Activated CD4-positive, alpha-beta memory T cell treated with anti-CD3 and anti-CD28 coated beads, Interleukin-2, amount 10 ng/mL, durations not matched to agents 7 days and 5 days (primary cell): ENCODE measurements at places on chromosomes 1 and 21.
A peak's percentile ranks its signal among the peaks of the same experiment; 100 is the strongest.

DNA sequence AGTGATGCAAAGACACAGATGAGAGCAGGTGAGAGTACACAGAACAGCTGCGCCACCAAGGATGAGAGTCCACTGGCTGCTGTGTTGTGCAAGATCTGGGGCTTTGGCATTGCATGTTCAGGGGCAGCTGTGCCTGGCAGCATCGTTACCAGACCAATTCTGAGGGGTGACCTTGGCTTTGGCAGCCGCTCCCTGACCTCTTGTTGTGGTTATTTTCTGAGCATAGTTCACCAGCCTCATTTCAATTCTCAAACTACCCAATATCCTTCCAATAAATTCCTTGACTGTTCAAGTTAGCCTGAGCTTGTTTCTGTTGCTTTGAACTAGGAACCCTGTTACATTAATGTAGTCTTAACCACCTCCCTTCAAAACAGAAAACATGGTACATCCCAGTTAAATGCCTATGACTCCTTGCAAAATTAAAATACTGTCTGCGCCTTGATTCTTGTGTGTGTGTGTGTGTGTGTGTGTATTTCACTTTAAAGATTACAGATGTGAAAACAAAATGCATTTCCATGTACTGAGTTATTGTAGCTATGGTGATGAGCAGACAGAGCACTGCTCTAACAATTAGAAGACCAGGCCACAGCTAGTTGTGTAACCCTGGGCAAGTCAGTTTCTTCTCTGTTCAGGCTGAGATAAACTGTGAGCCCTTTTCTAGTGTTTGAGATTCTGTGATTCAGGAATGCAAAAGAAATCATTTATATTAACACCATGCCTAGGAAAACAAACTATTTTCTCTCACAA is 106.3 kb upstream of the GUCA2B start:
- DNase-seq, result no peak

DNA sequence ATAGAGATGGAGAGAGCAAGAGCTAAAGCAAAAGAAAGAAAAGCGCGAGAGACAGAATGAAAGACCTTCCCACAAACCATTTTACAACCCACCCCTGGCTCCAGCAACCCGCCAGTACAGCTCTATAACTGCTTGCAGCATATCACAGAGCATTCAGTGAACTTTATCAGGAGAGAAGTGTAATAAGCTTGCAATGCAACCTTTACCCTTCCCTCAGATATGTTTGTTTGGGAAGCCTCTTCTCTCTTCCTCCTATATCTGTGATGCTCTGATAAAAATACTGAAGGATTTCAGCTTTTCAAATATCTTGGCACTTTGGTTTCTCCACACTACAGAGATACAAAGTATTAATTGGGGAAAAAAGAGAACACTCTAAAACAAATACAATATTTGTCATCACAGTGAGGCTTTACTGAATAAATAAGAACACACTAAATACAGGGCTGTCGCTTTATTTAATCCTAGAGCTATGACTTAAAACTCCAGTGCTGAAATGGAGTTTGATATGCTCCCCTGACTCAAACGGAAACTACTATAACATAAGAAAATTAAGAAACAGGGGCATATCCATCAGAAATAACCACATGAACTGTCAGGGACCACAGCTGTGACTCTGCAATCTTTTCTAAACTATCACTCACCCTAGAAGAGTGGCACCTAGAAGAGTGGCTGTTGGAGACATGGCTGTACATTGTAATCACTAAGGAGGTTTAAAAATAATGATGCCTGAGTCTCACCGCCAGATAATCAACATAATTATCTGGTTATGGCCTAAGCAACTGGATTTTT is 6.7 kb downstream of the CRP start:
- DNase-seq, result no peak

GRCh38 chr1:96845464-96845863 is 123.9 kb downstream of the PTBP2 start:
- DNase-seq, result peak; percentile 44

- no peak for DNase-seq
Measured at GRCh38 chr1:115729756-115730155, 38.8 kb downstream of the CASQ2 start.

- no peak for DNase-seq
Measured at GRCh38 chr1:37461698-37462436, 12.5 kb upstream of the ZC3H12A start.

GRCh38 chr1:228734881-228735801 is at the start of gene RHOU:
Gene RHOU (plus strand): TSS chr1:228735479. CDS start chr1:228735743, 264 bp downstream.
- DNase-seq, result peak; percentile 74

GRCh38 chr1:25095635-25096200 is 136.6 kb downstream of the SYF2 start:
- DNase-seq, result peak; percentile 62

GRCh38 chr1:8681911-8682310 is 135.5 kb downstream of the RERE start:
- no peak for DNase-seq

- peak; percentile 28 for DNase-seq
Measured at GRCh38 chr1:228647523-228648444, 87.5 kb upstream of the RHOU start.

- DNase-seq, result no peak
Measured at GRCh38 chr1:226378071-226378470, 29.8 kb downstream of the PARP1 start.

GRCh38 chr1:68379085-68379478 is 70.7 kb downstream of the RPE65 start:
- DNase-seq, result no peak

- no peak for DNase-seq
Measured at GRCh38 chr1:33244809-33245186, 11.5 kb upstream of the ZNF362 start.

DNA sequence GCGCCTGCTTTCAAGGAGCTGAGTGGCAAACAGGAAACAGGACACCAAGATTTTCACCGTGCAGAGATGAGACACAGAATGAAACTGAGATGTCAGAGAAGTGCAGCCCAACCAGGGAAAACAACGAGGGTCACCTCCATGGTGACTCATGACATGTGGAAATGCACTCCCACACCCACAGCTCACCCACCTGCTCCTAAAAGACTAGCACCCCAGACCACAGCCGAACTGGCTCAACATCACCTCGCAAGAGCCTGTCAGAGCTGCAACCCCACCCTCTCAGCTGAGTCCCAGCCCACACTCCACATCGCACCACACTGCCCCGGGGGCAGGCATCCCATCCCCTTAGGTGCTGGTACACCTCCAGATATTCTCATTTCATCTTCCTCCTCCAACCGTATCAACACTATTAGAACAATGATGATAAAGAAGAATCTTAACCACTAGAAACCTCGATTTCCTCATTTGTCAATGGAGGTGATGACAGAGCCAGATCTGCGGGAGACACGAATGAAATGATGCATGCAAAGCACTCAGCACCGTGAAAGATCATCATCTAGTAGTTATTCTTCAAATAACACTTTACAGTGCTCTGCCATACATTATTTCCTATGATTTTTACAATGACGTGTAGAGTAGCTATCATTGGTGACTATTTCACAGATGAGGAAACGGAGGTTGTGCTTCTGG is 103.2 kb downstream of the DMRTB1 start:
- no peak for DNase-seq

DNA sequence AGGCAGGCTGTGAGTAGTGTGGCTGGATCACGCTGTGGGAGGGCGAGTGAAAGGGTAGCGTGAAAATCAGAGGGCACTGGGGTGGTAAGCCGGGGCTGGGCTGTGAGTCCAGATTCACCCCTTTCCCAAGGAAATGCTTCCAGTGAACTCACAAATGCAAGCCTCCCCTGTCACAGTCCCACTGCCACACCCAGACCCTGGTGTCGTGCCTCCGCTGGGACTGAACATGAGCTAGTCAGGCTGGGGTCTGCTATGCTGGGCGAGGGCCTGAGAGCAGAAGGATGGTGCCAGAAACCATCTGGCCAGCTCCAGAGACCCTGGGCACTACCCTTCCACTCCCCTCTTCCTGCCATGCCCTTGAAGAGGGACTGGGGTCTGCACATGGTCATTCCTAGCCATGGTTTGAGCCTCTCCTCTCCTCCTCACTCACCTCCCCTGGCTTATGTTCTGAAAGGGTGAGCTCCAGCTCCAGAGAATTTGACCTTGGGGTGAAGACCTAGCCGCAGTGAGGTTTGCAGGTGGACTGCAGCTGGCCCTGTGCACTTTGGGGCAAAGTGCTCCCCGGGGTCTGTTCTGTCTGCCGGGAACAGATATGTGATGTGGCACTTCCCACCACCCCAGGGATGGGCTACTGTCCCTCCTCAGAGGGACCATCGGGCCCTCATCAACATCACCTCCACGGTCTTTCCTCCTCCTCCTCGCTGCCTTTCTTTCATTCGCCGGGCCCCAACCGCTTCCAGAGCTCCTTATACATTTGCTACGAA is 365.6 kb downstream of the RPS6KC1 start:
- DNase-seq, result no peak

DNA sequence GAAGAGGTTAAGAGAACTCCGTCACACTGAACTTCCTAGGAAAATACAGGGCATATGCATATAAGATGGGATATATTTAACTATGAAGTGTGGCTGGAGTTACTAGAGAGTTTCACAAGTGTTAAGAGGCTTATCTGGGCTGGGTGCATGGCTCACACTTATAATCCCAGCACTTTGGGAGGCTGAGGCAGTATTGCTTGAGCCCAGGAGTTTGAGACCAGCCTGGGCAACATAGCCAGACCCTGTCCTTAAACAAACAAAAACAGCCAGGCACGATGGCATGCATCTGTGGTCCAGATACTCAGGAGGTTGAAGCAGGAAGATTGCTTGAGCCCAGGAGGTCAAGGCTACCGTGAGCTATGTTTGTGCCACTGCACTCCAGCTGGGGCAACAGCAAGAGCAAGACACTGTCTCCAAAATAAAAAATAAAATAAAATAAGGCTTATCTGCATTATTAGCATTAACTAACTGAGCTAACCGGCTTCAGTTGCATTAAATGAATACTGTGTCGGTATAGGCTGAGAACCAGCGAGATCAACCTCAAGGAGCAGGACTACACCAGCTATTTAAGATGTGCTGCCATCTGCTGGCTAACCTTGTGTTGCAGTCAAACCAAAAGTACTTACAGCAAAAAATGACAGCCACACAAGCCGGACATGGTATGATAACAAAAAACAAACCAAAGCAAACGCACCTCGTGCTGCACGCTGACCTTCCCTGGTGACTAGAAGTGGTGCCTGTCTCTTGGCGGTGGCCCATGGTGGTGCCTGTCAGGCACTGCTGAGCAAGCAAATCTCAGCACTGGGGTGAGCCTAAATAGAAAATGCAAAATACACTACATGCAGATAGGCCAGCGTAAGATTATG is 19.7 kb upstream of the RBBP5 start:
- peak; percentile 80 for DNase-seq

GRCh38 chr1:83818916-83819315 is 180.0 kb downstream of the TTLL7 start:
- no peak for DNase-seq

GRCh38 chr1:24393892-24394291 is 19.7 kb downstream of the STPG1 start:
- DNase-seq, result no peak

- no peak for DNase-seq
Measured at GRCh38 chr1:20148571-20149500, 9.7 kb downstream of the PLA2G2F start.

GRCh38 chr1:215277532-215277931 is 195.0 kb downstream of the KCNK2 start:
- DNase-seq, result no peak

DNA sequence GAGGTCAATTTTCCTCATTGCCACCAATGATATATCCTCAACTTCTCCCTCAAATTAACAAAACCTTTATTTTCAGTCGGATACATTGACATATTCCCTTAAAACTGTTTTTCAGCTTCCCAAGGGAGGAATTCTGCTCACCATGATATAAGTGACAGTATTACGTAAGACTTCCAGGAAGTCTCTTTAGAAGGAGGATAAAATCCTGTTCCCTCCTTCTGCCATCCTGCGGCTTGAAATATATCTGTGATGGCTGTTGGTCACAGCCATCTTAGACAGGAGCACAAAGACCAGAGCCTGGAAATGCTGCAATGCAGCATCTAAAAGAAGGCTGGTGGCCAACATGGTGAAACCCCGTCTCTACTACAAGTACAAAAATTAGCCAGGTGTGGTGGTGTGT is 270.4 kb downstream of the GPATCH2 start:
- no peak for DNase-seq

DNA sequence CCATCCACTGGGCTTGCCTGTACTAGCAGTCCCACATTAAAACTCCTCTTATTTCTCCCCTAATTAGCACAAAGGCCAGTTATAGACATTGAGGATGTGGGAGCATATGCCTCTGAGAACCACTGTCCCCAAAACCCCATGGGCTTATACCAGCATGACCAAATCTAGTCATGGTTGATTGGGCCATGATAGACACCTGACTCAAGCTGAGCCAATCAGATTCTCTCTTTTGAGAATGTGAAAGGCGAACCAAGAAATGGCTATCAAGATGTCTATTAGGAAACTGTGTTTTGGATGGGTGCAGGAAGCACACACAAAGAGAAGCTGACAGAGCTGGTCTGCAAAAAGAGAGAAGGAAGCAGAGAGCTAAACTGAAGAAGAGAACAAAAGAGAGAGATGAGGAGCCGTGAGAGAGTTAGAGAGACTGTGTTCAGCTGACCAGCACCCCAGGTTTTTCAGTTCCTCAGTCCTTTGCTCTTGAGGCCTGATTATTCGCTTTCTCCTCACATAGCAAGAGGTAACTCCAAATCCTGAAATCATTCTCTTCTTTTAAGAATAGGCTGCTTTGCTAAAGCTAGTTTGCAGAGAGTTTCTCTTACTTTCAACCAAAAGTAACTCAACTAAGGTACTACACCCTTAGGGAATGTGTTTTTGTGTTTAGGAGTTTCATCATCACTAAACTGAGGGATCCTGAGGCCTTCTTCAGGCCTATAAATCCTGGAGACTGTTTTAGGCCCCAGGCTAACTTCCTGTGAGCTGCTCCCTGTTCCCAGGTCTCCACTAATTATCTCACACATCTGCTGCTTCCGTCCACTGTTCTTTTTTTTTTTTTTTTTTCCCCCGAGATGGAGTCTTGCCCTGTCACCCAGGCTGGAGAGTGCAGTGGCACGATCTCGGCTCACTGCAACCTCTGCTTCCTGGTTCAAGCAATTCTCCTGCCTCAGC is 7.9 kb upstream of the TIPRL start:
- DNase-seq, result no peak

- no peak for DNase-seq
Measured at GRCh38 chr1:7519181-7519860, 251.8 kb upstream of the VAMP3 start.

- DNase-seq, result no peak
Measured at GRCh38 chr1:17847111-17847510, 92.0 kb downstream of the ACTL8 start.

- DNase-seq, result no peak
Measured at GRCh38 chr1:50135716-50136115, 27.0 kb downstream of the ELAVL4 start.

GRCh38 chr1:80639777-80640533 is 1160.8 kb upstream of the ADGRL2 start:
- DNase-seq, result no peak

- DNase-seq, result no peak
Measured at GRCh38 chr1:47682786-47683350, 245.0 kb downstream of the FOXD2 start.

GRCh38 chr21:19921211-19921610 is 1077.0 kb upstream of the NCAM2 start:
- DNase-seq, result no peak

GRCh38 chr1:244431166-244431565 is 20.5 kb downstream of the ADSS2 start:
- no peak for DNase-seq
